ENCODE measurements at places on chromosomes 2 and 18.

DNA sequence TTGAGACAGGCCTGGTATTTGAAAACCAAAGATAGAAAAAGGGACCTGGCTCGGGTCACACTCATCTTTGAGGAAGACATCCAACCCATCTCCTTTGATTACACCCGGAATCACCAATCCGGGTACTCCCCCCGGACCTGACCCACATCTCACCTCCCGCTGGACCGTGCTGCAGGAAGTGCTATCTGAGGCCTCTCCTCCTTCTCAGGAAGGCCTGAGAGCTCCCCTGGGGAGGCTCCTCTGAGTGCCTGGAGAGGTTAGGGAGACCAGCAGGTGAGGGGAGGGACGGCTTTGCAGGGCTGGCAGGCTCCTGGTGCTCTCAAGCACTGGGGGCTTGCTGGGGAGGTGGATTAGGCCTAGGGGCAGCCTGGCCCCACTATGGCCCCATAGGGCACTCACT is 170.9 kb downstream of the ACKR3 start:
- no peak for DNase-seq

- no peak for DNase-seq
Observed at GRCh38 chr18:711310-711656, 1.1 kb downstream of the ENOSF1 start.

- no peak for DNase-seq
Observed at GRCh38 chr18:61597316-61597715, 264.1 kb downstream of the CDH20 start.

DNA sequence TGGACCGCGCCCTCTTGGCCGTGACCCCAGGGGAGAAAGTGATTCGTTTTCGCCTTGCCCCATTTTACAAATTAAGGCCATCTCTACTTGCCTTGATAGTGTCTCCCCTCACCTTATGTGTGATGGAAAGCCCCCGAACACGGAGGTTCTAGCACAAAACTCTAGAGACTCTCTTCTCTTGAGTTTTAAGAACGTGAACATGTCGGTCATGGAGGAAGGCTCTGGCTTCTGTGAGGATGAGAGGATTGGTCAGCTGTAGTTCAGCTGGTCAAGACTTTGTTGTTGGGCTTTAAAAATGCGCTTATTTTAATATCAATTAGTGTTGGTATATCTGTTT is 828 bp downstream of the DYNC1I2 start:
- DNase-seq, result no peak

- no peak for DNase-seq
Observed at GRCh38 chr2:37472959-37473358, 128.5 kb downstream of the QPCT start.

GRCh38 chr2:142142595-142142994 is 11.8 kb upstream of the LRP1B start:
- DNase-seq, result no peak

DNA sequence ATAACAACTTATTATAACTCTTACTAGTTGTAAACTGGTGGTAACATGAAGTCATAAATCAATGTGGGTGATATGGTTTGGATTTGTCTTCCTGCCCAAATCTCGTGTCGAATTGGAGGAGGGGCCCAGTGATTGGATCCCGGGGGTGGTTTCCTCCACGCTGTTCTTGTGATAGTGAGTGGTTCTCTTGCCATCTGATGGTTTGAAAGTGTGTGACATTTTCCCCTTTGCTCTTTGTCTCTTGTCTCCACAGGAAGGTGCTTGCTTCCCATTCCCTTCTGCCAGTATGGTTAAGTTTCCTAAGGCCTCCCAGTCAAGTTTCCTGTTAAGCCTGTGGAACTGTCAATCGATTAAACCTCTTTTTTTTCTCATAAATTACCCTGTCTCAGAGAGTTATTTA is 321.6 kb downstream of the DSEL start:
- no peak for DNase-seq

DNA sequence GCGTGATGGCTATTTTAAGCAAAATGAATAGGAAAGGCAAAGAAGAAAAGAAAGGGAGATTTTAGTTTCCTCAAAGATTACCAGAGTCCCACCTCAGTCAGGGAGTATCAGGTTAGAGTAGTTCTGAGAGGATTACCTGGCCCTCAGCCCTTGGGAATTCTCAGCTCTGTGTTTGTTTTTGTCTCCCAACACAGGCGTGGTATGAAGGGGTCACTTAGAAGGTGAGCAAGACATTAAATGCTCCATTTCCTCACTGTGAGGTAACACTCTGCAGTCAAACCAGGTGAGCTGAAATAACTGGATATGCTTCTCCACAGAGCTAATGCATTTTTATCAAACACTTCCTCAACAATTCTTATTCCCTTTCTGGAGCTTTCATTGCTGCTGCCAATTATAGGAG is 232.2 kb downstream of the IKZF2 start:
- no peak for DNase-seq

- no peak for DNase-seq
Observed at GRCh38 chr2:289362-290089, 1.6 kb upstream of the ALKAL2 start.

GRCh38 chr2:120947327-120947726 is 211.7 kb downstream of the GLI2 start:
- no peak for DNase-seq

- DNase-seq, result no peak
Observed at GRCh38 chr2:187310701-187311100, 137.4 kb downstream of the CALCRL start.

DNA sequence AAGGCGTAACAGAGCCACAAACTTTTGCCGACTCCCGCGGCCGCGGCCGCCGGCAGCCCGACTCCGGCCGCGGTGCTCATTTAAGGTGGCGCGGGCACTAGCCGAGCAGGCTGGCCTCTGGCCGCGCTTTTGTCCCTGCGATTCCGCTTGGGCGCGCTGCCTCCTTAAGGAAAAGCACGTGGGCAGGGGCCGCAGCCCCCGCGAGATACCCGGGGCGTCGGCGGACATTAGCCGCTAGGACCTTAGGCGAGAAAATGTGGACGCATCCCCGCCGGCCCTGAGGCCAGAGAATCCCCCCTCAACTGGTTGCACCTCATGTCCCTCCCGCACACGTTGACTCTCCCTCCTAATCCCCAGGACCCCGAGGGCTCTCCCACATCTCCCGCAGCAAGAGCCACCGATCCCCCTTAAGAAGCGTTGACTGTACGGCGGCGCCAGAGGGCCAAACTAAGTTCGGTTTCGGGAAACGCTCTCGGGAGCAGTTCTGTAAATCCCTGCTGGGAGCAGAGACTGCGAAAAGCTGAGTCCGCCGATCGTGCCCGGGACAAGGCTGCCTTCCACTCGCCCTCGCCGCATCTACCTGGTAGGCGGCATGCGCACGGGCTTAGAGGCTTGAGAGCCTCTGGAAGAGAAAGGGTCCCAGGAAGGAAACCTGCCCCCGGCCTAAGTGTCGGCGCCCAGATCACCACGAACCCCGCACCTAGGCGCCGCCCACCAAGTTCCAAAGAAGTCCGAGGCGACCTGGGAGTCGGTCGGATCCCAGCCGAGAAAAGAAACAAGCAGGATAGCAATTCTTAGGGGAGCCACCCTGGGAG is 1.8 kb upstream of the SATB2 start:
- peak; percentile 59 for DNase-seq

DNA sequence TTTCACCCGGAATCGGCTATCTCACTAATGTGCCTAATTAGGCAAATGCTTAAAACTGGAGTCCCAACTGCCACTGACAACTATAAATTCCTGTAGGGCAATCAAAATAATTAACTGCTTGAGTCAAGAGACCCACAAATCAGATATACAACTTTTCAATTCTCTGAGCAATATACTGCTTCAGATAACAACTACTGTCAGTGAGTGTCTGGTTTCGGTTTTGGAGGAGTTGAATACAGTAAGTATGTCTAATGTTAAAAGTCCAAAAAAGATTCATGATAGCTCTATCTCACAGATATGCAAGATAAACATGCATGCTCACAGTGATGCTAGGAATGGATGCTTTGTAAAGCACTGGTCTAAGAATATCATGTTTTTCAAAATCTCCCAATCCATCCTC is 283.3 kb downstream of the NRXN1 start:
- DNase-seq, result no peak

DNA sequence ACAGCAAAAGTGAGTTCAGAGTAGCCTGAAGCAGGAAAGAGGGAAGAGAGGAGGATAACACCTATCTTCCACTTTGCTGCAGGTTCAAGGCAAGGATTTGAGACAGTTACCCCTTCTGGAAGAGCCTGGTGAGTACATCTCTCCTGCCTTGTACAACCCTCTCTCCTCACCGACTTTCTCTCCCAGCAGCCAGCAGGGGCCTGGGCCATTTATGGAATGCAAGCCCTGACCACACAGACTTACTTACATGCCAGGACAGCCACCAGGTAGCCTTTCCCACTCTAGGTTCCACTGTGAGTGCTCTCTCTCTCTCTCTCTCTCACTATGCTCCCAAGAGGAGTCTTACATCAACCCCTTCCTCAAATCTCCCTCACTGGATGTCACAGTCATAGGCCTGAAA is 57.0 kb downstream of the BCL11A start:
- no peak for DNase-seq

DNA sequence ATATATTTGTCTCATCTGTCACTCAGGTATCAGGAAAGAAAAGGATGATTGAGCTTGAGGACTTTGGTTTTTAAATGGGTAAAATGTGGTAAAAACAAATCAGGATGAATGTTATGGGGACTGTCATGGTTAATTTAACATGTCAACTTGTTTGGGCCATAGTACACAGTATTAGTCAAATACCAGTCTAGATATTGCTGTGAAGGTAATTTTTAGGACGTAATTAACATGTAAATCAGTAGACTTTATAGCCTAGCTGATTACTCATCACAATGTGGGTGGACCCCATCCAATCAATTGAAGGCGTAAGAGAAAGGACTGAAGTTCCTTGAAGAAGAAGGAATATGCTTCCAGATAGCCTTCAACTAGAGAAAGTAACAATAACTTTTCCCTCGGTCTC is 275.7 kb upstream of the ZNF804A start:
- no peak for DNase-seq

DNA sequence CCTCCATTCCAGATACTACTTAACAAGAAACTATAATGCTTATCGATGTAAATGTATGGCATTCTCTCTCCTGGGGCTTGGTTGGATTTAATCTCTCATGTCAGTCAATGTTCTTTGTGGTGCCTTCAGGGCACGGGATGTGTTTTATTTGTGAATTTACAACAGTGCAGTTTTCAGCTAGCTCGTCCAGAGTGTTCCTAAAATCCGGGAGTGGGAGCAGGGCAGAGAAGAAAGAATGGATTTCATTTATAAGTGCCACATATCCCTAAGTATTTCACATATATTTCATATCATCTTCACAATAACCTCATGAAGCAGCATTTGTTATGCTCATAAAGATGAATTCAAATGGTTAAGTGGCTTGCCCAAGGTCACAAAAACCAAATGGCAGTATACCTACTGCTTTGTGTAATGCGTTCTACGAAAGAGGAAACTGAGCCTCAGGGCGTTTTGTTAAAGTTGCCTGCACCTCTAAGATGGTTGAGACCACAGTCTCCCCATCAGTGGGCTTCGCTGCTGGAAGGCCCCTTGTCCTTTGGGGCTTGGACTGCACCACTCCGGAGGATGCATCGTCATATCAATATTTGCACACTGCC is 134.7 kb upstream of the MGAT5 start:
- no peak for DNase-seq

GRCh38 chr18:459814-460593 is 40.5 kb downstream of the COLEC12 start:
- DNase-seq, result no peak

- no peak for DNase-seq
Observed at GRCh38 chr2:88857274-88857741, 165.8 kb downstream of the RPIA start.

GRCh38 chr2:54613794-54614257 is 109.6 kb upstream of the EML6 start:
- no peak for DNase-seq

DNA sequence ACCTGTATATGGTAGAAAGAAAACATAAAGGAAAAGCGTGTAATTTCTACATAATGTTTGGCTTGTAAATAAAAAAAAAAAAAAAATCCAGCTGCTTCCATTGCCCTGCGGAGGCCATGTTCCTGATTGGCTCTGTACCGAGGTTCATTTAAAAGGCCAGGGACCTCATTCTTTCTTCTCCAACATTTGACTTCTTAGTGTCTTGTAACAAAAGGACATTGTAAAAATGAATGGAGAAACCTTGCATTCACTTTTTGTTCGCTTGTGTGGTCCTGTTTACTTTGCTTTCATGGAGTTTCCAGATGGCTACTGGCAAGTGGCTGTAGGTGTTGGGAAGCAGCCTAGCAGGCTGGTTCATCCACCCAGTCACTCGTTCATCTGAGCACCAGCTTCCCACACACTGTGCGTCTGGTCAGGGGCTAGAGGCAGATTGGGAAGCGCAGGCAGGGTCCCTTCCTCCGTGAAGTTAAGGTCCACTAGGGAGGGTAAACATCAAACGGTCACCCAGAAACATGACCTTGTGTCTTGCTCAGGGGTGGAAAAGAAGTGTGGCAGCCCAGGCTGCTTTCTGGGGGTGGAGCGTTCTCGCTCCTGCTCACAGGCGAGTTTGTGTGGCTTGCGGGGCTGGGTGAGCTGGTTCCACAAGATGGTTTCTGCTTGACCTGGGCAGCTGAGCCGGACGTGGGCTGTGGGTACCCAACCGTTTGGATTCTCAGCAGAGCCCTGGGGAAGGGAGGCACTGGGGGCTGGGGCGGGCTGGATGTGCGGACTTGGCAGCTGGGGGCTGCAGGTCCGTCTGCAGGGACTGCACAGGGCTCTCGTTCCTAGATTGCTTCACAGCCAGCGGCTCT is 260.7 kb downstream of the AGAP1 start:
- no peak for DNase-seq

- DNase-seq, result no peak
Observed at GRCh38 chr2:42361728-42362283, 789 bp upstream of the COX7A2L start.

DNA sequence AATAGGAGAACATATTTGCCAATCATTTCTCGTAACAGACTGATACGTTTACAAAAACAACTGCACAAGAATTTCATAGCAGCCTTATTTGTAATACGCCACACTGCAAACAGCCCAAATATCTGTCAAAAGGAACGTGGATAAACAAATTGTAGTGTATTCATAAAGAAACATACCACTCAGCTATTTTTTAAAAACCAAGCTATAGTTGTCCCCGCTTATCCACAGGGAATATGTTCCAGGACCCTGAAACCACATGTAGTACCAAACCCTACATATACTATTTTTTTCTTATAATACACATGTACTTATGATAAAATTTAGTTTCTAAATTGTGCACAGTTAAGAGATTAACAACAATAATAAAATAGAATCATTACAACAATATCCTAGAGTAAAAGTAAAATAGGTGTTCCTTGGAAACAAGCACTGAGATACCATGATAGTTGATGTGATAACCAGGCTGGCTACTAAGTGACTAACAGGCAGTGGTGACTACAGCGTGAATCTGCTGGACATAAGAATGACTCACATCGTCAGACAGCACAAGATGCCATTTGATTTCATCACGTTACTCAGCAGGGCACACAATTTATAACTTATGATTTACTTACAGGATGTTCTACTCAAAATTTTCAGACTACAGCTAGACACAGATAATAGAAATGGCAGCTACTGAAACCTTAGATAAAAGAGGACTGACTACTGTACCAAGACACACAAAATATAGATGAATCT is 367.4 kb downstream of the NCKAP5 start:
- no peak for DNase-seq
